T follicular helper cell (primary cell): ENCODE measurements at places on chromosomes 13 and 19.

DNA sequence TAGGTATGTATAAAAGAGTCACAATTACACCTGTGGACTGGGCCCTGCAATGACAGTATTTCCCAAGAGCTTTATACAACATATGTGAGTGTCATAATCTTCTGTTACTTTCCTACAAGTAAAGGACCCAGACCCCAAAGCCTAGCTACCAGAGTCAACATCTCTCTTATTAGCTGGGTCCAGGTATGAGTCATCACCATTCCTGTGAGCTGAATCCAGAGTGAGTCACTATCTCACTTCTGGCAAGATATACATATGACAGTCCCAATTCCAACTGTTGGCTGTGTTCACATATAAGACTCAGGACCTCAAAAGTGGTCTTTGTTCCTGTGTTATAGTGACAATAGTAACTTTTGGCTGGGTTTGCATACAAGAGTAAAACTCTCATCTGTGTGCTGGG is 46.7 kb downstream of the ZNF729 start:
- no peak for DNase-seq

- no peak for DNase-seq
These were observed 56.4 kb upstream of the NPAS1 start for GRCh38 chr19:46963093-46963734.

- no peak for DNase-seq
These were observed 278.6 kb upstream of the TSHZ3 start for GRCh38 chr19:31627620-31628365.

GRCh38 chr19:48395170-48395455 is 1.6 kb downstream of the GRIN2D start:
- no peak for DNase-seq

- no peak for DNase-seq
These were observed 8.6 kb upstream of the PEAK3 start for GRCh38 chr19:2290441-2291184.

DNA sequence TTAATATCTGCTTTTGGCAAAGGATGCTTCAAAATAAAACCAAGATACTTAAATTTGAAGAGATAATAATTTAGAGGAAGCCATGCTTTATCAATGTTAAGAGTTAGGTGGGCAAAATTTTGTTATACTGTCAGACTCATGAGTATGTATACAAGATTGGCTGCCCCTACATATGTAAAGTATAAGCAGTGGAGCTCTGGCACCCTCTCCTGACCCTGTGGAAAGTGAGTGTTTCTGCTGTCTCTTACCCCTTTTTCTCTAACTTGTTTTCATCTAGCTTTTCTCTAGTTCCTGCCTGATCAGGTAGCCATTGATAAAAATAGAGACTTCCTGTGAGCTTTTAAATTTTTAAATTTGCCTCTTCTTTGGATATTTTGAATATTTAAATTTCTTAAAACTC is 710.9 kb upstream of the SPRY2 start:
- no peak for DNase-seq

DNA sequence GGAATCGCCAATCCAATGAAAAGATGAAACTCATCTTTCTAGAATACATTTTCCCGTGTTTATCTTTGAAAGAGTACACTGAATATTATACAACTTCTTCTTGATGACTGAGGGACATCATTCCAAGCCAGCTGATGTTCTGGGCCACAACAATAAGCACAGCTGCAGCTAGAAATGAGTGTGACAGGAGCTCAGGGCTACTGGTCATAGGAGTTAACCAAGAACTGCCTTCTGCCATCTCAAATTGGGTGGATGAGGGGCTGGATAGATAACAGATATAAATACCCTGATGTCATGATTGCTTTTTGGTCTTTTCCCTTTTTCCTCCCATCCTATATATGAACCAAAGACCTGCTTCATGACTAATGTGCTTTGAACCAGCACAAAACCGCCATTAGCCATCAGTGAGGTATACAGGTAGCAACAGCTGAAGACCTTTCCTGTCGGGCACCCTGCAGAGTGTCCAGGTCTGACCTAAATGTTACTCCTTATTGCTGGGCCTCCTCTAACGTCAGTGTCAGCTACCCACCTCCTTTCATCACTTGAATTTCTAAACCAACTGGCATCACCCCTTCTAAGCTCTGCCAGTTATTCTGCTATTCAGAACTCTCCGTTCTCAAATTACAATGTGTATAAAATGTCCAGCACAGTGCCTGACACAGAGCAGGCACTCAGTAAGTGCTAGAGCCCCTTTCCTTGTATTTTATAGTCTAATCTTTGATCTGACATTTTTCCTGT is 178.2 kb downstream of the ENOX1 start:
- no peak for DNase-seq

DNA sequence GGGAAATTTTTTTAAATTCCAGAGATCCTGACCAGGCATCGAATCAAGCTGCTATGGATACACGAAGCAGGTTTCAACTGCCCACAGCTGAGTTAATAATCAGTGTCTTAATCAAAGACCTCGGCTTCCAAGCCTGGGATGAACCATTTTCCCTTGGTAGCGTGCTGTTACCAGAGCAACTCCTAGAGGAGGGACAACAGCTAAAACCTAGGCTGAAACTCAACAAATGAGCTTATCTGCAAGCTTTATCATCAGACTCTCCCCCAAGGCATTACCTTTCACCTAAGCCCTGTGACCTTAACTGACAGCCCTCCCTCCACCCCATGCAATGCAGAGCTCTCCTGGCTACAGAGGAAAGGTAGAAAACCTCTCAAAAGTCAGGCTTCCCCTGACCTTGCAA is 39.7 kb downstream of the RCBTB1 start:
- no peak for DNase-seq

DNA sequence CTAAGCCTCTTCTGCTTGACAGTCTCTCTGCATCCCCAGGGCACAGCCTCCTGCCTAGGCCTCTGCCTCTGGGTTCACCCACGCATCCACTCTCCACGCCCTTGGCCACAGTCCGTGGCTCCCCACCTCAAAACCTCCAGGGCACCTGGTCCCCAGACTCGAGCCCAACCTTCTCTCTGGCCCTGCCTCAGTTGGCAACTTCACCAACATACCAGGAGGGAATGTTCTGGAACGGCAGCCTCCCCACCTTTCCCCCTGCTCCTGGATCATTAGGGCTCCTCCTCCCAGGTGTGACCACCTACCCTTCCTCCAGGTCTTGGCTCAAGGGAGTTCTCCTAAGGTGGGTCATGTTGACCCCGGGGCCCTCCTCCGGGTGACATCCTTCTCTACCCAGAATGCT is 69.1 kb downstream of the SOX1 start:
- no peak for DNase-seq

GRCh38 chr13:28792992-28793391 is 27.1 kb upstream of the MTUS2 start:
- no peak for DNase-seq

DNA sequence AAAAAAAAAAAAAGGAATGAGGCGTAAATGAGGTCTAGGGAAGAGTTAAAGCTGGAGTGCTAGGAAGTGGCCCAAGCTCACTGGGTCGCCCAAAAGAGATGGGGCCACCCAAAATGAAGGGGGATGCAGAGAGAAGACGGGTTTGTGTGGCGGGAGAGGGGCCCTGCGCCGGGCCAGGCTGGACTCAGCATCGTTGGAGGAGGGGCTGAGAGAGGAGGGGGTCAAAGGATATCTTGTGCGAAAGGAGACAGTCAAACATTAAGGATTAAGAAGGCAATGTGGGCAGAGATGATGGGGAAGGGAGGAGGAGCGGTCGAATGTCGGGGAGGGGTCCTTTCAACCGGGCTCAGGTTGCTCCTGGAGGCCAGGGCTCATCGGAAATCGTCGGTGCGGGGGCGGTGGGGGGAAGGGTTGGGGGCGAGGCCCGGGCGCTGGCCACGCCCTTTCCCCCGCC is 825 bp upstream of the CARM1 start:
- no peak for DNase-seq

DNA sequence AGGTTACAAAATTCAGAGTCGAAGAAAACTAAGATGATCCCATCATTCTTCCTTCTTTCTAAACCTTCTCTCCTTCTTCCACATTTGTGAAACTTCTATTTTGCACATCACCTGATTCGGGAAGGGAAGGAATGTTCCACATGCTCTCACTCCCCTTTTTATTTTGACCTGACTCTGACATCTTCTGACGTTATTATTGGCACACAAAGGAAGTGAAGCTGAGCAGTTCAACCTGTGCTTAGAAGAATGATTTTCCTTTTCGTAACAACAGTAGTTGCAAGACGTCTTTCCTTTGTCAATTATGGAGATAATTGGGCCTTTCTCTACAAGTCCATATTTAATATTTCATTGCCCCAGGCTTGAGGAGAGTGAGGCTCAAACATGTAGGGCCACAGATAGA is 18.0 kb downstream of the FAM124A start:
- no peak for DNase-seq
